ENCODE measurements at places on chromosomes 16 and 17. TPM values are rescaled to one million over a fixed set of nuclear protein-coding genes. Genes with fewer than 3 reads are reported as not detected.

- DNase-seq, result no peak
These were observed 78.4 kb downstream of the SLC39A11 start for GRCh38 chr17:73013816-73014663.

- no peak for DNase-seq
These were observed 18.3 kb upstream of the MLKL start for GRCh38 chr16:74718741-74719610.

DNA sequence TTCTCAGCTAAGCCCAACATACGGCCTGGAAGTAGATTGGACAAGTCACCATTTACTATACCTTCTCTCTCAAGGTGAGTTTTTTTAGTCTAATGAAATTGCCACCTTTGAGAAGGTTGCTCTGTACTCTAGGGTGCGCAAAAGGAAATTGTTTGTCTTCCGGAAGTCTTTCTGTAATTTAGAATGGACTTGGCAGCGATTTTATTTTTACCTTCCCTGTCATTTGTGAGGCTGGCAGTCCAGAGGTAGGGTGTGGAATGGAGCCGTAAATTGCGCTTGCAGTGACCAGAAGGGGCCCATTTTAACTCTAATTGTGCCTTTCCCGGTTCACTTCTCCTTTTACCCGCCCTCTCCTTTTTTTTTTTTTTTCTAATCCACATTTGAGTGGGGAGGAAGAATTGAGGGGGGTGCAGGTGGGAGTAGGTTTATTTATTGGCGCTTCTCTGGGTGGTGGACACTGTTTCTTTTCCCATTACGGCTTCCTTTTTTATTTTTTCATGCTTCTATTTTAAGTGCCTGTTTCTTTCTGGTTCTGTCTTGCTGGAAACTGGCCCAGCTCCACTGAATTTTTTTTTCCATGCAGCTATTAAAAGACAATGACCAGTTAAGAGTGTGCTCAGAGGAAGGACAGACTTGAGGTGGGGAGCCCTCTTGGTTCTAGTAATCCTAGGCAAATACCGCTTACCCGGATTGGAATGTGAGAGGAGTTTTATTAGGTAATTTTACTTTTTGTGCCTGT, 89.7 kb upstream of the CLEC18A start:
- no peak for DNase-seq

DNA sequence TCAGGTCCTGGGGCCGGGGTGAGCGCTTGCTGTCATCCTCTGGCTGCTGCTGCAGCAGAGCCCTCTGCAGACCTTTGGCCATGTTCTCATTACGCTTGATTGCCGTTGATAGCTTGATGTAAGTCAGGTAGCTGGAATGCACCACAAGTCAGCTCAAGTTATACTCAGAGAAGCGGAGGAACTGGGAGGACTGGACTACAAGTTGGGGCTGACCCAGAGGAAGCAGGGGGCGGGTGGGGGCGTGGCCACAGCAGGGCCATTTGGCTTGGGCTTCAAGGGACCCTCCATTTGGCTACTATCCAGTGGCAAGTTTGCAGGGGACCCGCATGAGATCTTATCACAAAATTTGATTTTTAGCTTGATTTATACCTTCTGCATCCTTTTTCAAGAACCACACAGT, 19.0 kb upstream of the EVPL start:
- DNase-seq, result no peak

DNA sequence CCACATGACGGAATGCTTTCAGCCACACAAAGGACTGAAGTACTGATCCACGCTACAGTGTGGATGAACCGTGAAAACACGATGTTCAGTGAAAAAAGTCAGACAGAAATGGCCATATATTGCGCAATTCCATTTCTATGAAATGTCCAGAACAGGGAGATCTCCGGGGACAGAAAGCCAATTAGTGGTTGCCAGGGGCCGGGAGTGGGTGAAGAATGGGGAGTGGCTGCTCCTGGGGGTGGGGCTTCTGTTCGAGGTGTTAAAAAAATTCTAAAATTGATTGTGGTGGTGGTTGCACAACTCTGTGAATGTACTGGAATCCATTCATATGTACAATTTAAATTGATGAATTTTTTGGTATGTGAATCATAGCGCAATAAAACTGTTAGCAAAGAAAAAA, 154.8 kb upstream of the HSBP1 start:
- no peak for DNase-seq

DNA sequence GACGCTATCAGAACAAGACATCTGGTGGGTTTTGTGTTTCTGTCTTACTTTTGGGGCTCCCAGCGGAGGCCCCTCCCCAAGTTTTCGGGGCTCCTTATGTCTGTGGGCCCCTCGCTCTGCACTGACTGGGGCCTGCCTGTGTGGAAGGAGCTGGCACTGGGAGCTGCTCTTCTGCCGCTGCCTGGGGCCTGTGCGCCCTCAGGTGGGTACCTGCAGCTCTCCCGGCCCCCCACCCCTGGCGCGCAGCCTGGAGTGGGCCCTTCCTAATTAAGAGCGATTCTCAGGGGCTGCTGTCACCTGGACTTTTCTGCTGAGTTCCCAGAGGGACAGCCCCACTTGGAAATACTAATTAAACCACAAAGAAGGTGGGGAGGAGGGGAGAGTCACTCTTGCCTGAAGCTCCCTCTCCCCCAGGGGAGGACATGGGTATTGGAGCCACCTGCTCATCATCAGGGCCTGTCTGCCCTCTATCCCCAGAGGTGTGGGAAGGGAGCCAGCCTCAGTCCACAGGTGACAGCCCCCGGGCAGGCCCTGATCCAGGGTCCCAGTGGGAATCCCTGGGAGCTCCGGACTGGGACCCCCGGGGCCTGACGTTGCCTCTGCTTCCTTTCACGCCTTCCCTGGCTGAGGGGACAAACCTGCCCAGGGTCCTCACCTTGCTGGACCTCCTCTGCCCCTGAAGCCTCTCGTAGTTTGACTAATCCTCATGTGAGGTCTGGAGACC, 36.5 kb downstream of the GSE1 start:
- no peak for DNase-seq

- DNase-seq, result no peak
These were observed 53.1 kb downstream of the GAN start for GRCh38 chr16:81367821-81368220.

DNA sequence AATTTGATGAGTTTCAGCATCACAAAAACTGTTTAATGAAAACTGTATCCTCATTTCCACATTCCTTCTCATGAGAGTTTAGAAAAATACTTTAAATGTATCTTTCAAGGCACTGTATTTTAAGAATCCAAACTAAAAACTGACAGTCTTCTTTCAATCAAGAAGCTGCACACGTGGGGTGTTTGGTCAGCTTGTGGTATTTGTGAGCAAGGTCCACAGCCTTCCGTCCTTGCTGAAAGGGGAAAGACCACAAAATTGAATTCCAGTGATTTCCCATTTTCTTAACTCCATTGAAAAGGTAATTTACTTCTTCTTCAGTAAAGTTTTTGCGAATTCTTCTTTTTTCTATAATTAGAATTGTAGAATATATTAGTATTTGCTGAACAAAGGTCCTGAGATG, 3.4 kb upstream of the DYNC1LI2 start:
- DNase-seq, result no peak

- DNase-seq, result no peak
These were observed 1.1 kb downstream of the CFAP119 start for GRCh38 chr16:30760577-30761426.

DNA sequence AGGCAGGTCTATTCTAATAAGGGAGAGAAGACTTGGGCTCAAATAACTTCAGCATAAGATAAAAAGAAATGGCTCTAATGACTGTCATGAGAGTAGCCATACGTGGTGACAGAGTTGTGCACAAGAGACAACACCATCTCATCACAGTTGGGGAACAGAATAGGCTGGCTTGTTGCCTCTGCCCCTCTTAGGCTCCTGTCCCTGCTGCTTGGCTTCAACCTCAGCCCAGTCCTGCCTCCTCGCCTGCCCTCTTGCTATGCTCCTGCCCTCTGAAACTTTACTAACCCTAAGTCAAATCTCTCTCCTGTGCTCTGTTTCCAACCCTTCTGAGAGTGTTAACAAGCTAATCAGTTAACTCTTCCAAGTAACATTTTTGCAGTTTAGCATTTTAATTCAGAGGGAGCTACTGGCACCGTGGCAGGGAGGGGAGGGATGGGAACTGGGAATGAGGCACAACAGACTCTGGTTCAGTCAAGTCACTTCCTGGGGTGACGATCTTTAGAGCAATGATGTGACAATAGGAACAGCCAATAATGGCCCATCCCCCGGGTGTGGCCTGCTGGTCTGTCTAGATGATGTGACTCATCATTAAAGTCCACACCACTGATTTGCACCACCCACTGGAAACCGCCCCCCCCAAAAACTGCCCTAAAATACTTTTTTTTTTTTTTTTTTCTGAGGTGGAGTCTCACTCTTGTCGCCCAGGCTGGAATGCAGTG, 35.5 kb downstream of the DNAH17 start:
- no peak for DNase-seq

- DNase-seq, result no peak
These were observed 245.5 kb downstream of the STX8 start for GRCh38 chr17:9330141-9330540.

DNA sequence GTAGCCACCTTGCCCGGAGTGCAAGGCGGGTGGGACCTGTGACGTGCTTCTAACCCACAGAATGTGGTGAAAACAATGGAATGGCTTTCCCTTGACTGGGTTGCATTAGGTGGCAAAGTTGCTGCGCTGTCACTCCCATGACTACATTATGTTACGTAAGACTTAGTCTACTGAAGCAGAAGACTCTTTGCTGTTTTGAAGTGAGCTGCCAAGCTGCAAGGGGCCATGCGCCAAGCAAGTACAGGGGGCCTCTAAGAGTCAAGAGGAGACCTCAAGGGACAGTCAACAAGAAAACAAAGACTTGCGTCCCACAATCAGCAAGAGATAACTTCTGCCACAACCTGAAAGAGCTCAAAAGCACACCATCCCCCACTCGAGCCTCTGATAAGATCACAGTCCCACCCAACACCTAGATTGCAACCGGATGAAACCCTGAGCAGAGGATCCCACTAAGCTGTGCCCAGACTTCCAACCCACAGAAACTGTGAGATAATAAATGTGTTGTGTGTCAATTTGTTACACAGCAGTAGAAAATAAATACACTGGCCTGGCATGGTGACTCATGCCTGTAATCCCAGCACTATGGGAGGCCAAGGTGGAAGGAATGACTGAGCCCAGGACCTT, 16.5 kb downstream of the ANKRD11 start:
- DNase-seq, result no peak

DNA sequence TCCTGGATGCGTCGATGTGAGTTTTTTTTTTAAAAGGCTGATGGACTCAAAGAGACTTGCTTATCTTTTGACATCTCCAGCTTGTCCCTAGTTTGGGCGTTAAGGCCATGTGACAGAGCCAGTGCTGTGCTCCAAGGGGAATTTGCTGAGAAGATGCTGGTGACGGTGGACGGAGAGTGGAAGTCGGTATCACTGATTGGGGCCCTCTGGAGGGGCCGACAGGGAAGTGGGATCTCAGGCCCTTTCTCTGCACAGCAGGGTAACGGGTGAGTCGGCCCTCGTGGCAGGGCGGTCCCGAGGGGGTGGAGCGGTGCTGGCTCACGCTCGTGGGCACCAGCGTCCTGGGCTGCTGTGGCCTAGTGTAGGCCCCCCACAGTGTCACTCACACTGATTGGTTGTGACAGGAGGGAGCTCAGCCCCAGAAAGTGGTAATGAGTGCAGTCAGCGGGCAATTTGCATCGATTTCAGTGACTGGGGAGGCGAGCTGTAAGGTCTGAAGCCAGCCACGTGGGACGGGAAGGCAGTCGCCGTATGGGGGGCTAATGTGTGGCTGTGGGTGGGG, 91.3 kb downstream of the TBC1D16 start:
- DNase-seq, result no peak

DNA sequence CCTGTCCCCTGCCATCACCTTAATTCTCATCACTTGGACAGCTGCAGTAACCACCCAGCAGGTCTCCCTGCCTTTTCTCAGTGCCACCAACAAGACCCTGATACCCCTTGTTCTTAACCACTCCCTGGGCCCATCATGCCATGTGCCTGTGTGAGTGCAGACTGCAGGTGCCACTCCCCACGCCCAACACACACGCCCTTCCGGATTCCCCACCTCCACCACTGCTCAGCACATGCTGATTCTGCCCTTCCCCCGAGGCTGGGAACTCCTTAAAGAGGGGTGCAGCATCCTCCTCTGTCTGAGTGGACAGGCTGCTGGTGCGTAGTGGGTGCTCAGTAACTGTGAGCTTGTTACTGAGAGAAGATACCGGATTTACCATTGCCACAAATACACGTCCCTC, 52.4 kb downstream of the PLD6 start:
- no peak for DNase-seq

DNA sequence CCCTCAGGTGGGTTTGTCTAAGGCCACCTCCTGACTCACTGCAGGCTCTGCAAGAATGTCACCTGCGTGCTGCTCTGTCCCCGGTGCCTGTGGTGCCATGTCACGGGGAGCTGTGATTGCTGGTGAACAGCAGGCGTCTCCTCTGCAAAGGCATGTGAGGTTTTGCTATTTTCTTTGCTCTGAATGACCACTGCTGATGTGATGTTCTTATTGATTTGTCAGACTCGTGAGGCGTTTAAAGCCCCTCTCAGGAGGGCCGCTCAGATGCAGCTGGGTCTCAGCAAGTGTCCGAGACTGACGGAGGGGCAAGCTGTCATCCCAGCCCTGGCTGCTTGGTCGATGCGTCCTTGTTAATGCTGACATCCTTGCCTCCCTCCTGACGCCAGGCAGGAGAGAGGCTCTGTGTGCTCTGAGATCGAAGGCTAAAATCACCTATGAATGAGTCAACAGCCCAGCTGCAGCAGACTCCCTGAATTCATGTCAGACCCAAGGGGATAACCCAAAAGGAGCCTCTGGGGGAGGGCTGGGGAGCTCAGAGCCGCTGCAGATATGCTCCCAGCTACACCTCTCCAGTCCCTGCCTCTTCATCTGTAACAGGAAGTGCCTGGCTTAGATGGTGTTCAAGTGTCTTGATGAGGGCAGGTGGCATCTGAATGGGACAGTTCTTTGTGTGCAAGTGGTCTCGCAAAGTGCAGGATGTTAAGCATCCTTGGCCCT, 11.8 kb upstream of the PEMT start:
- no peak for DNase-seq

DNA sequence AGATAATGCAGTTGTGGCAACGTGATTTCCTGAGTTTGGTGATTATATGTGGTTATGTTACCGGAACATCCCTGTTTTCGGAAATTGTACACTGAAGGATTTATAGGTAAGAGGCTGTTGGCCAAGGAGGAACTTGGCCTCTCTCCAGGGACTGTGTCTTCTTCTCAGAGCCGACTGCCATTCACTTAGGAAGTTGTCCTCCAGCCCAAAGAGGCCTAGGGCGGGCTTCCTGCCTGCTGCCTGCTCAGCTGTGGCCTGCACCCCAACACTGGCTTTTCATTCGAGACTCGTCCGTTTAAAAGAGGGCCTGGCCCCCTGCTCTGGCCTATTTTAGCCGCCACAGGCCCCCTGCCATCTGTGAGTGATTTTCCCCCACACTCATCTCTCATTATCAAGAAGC, 64.3 kb downstream of the ZDHHC7 start:
- DNase-seq, result no peak

Gene KRT28
- not detected for total RNA-seq

Gene PABPN1L
- not detected for total RNA-seq

Gene NUP88
- 59.8 TPM for total RNA-seq

Gene LITAFD
- total RNA-seq, result not detected

Gene ZNF385C
- not detected for total RNA-seq

Gene MAP3K14
- 10.7 TPM for total RNA-seq

Gene B4GALNT2
- total RNA-seq, result not detected
